Panc1 (cell line): ENCODE measurements at places on chromosomes 5 and 9.

- DNase-seq: no peak
These were observed 181.2 kb upstream of the ADRA1B start for GRCh38 chr5:159735036-159735435.

- no peak for DNase-seq
These were observed 2.0 kb downstream of the ATP6V0E1 start for GRCh38 chr5:172985596-172985995.

- no peak for DNase-seq
These were observed 167.7 kb downstream of the CCDC192 start for GRCh38 chr5:127870914-127871313.

GRCh38 chr5:75948438-75948837 lies 134.7 kb upstream of the SV2C start:
- no peak for DNase-seq

DNA sequence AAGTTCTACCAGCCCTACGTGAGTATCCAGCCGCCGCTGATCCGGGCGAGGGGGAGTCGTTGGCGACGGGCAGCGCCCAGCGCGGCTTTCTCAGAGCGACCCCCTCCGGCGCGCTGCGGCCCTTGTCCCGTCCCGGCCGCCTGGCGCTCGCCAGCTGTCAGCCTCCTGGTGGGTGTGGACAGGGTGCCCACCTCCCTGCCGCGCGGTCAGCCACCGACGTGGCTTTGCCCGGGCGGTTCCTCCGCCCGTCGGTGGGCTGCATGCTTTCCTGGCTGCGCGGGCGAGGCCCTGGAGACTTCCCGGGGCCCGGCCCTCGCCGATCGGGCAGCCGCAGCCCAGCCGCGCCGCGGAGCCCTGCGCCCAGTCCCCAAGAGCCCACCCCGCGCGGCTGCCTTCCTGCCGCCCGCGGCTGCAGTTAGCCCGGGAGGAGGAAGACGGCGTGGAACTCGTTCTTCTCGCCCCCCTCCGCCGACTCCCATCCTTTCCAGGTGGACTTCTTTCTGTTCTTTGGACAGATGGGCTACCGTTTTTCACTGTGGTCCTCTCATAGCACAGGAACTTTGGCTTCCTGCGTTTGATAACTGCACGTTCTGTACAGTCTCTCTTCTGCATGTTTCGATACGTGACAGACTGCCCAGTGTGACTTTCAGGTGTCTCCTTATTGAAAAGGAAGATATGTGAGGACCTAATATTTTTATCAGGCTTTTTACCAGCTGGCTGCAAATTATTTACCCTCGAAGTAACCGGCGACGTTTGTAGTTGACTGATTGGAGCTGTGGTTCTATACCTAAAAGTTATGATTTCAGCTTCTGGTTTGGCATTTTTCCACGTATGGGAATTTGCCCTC lies 577 bp downstream of the AP3S1 start:
- no peak for DNase-seq

GRCh38 chr5:125778791-125779190 lies 644.4 kb upstream of the GRAMD2B start:
- DNase-seq: no peak

GRCh38 chr5:12003680-12004079 lies 99.4 kb upstream of the CTNND2 start:
- DNase-seq: no peak

DNA sequence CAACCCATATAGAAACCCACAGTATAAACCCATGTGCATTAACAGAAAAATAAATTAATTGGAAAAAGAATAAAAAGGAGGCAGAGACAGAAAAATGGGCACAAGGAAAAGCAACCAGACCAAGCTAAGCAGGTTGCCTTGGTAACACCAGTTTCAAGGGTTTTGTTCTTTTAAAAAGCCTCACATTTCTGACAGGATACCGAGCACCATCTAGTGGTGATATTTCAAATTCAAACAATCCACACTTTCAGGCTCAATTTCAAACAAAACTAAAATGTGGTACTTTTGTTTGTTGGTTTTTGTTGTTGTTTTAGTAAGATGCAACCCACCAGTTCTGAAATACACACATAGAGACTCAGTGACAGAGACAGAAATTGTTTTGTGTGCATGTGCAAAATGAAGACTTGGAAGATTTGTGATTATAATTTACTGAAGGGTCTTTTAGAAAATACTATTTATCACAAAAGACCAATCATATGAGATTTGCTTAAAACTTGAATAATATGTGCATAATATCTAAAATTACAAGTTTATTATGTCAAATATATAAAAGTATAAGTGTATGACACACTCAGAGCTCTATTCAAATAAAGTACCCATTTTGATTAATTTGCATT lies 318.2 kb downstream of the SLCO4C1 start:
- peak; percentile 24 for DNase-seq

- no peak for DNase-seq
These were observed 146.5 kb upstream of the CDH6 start for GRCh38 chr5:31047007-31047406.

GRCh38 chr5:180041301-180042274 lies 30.0 kb downstream of the RNF130 start:
- no peak for DNase-seq

GRCh38 chr5:83450183-83450966 lies 21.2 kb upstream of the VCAN start:
- no peak for DNase-seq
